ENCODE measurements at places on chromosomes 2 and 18. TPM values are rescaled to one million over a fixed set of nuclear protein-coding genes. Genes with fewer than 3 reads are reported as not detected.

Gene MYO3B
- not detected for total RNA-seq

Gene GPR39
- 12.3 TPM for total RNA-seq

Gene DYNAP
- not detected for total RNA-seq

Gene ANKRD36C
- 133 TPM for total RNA-seq

Gene SNORC
- 23.8 TPM for total RNA-seq

Gene ELP2
- 57.5 TPM for total RNA-seq

Gene RND3
- total RNA-seq, result 20.9 TPM

Gene LOXHD1
- total RNA-seq, result 0.45 TPM

Gene SPHKAP
- total RNA-seq, result not detected

Gene GREB1
- 4.8 TPM for total RNA-seq

Gene IL1F10
- total RNA-seq, result not detected

Gene POTEJ
- total RNA-seq, result not detected

DNA sequence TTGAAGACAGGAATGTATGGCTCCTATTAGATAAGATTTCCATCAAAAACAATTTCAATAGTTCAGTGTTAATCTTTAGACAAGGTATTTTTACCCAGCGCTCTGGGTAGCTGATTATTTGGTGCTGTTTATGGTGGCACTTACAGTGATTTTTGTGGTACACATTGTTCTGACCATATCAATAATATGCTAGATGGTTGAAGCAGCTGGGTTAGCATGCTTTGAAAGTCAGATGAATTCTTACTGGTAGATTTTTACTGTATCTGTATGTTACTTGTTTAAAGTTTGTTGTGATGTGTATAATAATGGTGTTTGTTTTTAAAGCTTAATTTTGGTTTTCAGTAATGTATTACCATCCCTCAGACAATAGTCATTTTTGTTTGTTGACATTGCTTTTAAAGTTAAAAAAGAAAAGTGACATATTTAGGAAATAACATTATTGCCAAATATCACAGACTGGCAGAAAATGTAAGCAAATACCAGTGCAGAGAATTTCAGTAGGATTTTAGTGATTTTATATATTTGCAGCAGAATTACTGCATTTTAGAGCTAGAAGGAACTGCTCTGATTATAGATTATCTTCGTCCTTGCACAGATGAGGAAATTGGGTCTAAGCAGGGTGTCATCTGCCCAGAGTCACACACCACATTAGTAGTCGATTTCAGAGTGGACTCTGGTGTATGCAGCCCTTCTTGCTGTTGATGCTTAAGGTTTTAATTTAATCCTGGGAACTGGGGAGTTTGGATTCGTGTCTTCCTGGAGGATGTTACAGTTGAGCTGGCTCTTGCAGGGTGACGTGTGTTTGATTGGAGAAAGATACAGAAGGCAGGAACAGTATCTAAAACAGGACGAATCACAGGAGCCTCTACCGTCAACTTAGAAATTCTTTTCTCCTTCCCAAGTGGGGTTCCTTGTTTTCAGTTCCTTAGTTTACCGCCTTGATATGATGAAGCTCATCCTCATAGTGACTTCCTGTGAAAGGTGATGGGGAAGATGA lies 6.6 kb downstream of the SOCS6 start:
- DNase-seq, result no peak

- no peak for DNase-seq
Measured at GRCh38 chr2:100283724-100284501, 38.4 kb downstream of the LONRF2 start.

DNA sequence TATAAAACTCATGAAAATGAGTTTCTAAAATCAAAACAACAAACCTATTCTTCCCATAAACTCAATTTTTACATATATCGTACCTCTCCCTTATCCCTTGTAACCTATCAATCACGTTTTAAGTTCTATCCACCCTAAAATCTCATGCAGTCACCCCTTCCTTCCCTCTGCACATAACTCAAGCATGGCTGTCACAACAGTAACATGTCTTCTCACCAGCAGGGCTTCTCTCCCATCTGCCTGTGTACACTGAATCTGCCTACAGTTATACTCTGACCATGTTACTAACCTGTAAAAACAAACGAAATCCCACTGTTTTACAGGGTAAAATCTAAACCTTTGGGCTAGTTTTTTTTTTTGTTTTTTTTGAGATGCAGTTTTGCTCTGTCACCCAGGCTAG lies 68.2 kb downstream of the MAP4K3 start:
- no peak for DNase-seq

GRCh38 chr18:77098538-77099174 lies 33.9 kb downstream of the MBP start:
- DNase-seq, result no peak

DNA sequence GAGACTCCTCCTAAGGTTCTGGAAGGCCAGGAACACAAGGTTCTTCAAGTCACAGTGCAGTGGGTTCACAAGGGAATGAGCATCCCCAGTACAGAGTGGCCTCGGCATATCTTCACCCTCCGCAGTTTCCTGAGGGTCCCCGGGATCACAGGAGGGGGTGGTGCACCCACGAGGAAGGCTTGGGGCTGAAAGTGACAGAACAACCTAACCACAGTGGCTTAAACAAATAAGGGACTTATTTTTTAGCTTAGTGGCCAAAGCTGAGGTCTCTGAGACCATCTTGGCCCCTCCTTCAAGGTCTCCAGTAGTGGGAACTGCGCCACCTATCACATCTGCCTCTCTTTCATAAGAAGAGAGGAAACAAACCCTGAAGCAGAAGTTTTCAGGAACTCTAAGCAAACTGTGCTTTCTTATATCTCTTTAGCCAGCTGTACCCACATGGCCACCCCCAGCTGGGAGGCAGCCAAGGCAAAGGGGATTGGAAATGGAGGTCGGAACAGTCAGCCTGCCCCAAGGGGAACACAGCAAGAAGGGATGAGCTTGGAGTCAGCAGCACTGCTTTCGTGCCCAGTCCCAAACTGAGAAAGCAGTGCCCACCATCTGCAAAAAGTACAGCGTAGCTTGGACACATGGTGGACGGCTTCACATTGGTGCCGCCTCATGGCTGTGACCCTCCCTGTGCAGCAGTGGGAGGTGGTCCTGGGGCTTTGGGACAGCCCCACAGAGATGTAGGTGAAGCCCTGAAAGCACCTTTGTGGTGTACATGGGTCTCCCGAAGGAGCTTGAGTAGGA lies 260.0 kb upstream of the ID2 start:
- DNase-seq, result no peak

- no peak for DNase-seq
Measured at GRCh38 chr18:49899657-49900330, 86.5 kb upstream of the ACAA2 start.

DNA sequence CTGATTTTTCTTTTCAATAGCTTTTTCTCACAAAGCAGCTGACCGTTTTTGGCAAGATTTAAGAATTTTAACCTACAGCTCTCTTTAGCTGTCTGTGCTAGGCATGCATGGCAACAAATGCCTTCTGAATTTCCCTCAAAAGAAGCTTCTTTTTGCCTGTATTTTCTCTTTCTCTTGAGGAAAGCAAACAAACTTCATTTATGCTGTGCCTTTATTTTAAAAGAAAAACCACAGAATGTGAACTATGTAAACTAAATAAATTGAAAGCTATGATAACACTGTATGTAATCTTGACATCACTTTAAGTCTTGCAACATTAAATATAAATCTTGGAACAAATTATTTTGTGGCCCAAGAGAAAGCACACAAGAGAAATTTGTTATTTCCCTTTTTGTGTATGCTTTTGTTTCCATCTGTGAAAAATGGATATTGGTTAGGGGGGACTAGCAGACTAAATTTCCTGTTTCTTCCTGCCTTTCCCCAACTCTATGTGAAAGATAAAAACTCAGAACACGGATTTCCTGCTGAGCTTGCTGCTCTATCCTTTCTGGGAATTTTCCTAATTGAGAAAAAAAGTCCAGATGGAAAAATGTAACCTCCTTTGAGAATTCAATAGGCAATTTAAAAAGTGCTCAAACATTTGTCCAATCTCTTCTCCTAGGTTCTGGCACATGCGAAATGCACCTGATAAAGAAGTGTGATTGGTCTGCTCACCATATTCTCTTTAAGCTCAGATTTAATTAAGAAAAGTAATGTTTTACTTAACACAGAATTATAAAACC lies 20.9 kb upstream of the TFPI start:
- no peak for DNase-seq

- DNase-seq, result no peak
Measured at GRCh38 chr2:60932954-60933353, 51.6 kb downstream of the REL start.

GRCh38 chr18:35827275-35827902 lies 145.1 kb upstream of the RMP24 start:
- DNase-seq, result no peak

DNA sequence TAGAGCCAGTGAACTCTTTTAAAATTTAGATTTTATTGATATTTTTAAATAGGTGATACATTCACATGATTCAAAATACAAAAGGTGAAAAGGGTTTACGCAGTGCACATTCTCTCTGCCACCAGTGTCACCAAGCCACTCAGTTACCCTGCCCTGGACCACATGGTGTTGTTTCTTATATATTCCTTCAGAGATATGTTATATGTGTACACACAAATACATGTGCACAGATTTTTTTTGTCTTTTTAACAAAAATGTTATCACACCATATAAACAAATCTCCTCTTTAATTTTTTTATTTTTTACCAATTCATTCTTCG lies 26.2 kb downstream of the SERPINB4 start:
- no peak for DNase-seq

DNA sequence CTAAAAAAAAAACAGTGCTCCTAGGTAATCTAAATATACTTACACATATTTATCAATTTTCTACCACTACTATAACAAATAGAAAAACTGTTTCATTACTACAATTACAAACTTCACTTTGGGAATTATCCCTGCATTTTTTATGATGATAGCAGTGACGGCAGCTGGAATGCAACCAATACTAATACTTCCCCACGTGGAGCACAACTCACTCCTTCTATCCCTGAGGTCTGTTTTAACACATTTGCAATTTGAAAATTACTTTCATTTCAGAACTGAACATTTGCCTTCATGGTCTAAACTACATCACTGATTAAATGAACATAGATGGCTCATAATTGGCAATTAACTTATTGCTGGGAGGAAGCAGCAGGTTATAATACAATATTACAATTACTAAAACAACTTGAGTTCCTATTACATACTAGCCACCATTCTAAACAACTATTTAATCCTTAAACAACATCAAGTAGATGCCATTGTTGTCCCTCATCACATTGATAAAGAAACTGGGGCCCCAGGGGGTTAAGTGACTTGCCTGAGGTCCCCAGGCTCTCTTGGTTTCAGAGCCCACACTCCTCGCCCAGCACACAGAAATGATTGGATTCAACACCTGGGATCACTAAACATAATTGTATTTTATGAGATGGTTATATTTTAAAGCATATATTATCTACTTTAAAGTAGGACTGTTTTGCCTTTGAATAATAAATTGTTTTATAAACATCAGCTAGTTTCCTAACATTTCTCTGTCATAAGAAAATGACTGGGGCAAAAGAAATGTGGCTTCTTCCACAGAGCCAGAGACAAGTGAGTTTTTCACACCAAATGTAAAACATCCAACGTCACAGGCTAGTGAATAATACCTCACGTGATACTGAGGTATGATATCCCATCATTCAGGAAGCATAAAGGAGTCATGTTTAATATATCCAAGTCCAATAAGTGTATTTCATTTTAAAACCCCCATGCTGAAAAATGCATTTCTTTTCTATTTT lies 6.2 kb downstream of the COLEC12 start:
- no peak for DNase-seq

- DNase-seq, result peak; percentile 84
Measured at GRCh38 chr2:48474574-48475298, 55.2 kb upstream of the STON1 start.

DNA sequence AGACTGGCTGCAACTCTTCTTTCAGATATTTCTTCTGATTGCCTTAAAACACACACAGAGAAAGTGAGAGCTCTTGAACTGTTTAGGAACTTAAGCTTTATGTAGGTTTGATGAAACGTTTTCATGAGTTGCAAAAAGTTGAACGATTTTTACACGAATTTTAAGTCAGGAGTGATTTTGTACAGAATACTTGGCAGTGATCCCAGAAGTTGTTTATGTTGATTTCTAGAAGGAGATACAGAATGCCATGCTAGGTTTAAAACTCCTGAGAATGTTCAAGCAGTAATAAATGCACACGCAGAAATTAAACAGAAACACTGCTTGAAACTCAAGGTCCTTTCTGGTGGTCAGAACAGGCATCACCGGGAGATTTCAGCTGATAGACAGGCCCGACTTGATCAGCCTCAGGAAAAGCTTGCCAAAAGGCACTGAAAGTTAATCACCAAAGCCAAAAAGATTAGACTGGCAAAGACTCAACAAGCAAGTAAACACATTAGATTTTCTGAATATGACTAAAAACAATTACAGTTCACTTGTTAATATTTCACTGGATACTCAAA lies 123.1 kb downstream of the SOCS6 start:
- no peak for DNase-seq

GRCh38 chr2:195319548-195320412 lies 337.2 kb upstream of the SLC39A10 start:
- DNase-seq, result no peak

GRCh38 chr2:102301867-102302362 lies 9.4 kb upstream of the IL1RL1 start:
- no peak for DNase-seq

- DNase-seq, result no peak
Measured at GRCh38 chr2:168184681-168185513, 62.5 kb downstream of the STK39 start.

DNA sequence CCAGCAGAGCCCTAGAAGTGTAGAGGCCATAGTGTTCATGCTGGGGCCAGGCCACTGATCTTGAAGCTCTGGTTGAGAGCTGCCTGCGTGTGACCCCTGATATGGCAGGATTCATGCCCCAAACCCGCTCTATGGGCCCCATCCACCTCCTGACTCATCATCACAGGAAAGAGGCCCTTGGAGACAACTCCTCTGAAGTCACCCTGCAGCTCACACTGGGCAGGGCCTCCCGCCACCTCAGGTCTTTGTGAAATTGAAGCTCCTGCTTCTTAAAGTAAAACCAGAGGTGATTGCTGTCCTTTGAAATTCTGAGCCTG lies 12.0 kb upstream of the TUBB6 start:
- no peak for DNase-seq

DNA sequence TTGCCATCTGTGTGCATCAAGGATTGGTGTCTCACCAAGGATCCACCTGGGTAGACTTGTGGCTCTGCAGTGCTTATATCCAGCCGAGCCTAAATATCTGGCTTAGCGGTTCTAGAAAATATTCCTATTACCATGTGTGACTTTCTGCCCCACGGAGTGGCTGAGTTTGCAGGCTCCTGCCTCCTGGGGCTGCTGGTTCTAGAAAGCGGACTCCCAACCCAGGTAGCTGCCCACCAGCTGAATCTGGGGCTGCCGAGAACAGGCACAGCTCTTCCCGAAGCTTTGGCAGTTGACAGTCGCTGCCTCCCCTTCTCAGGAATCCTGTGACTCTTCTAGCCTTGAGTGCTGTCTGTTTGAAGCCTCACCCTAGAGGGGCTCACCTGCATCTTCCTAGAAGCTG lies 104.6 kb downstream of the TPGS2 start:
- DNase-seq, result no peak

- DNase-seq, result no peak
Measured at GRCh38 chr2:240109386-240109785, 26.7 kb downstream of the COPS9 start.

DNA sequence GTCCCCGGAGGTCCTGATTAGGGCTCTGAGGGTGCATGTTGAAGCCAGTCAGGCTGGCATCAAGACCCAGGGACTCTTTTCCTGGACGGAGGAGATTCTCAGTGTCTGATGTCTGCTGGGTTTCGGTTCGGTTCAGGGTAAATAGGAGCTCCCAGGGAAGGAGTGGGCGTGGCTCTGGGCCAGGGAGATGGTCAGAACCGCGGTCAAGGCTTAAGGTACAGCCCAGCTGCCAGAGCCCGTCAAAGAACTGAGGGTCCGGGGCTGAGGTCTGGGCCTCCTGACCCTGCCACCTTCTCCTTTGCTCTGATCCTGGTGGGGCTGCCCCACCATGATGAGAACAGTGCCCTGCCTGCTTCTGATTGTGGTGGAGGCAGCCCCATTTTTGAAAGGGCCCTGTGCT lies 39.8 kb downstream of the LPIN1 start:
- no peak for DNase-seq

All from stomach (tissue), 19 donors.